H54 (cell line): ENCODE measurements at places on chromosomes 7 and 10.
A peak's percentile ranks its signal among the peaks of the same experiment; 100 is the strongest.

DNA sequence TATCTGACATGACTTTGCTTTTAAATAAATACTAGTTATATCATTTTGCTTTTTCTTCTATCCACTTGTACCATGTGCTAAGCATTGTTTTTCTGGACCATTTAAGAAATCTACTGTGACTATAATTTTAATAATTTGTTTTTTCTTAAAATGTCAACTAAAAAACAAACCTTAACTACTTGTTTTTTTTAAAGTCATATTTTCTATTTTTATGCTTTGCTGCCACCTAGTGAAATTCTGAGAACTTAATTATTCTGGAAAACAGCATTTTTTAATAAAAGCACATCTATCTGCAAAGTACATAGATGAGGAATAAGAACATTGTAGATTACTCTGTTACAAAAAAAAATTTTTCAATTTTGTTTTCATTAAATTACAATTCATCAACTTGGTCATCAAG lies 47.4 kb downstream of the ORC5 start:
- no peak for DNase-seq

DNA sequence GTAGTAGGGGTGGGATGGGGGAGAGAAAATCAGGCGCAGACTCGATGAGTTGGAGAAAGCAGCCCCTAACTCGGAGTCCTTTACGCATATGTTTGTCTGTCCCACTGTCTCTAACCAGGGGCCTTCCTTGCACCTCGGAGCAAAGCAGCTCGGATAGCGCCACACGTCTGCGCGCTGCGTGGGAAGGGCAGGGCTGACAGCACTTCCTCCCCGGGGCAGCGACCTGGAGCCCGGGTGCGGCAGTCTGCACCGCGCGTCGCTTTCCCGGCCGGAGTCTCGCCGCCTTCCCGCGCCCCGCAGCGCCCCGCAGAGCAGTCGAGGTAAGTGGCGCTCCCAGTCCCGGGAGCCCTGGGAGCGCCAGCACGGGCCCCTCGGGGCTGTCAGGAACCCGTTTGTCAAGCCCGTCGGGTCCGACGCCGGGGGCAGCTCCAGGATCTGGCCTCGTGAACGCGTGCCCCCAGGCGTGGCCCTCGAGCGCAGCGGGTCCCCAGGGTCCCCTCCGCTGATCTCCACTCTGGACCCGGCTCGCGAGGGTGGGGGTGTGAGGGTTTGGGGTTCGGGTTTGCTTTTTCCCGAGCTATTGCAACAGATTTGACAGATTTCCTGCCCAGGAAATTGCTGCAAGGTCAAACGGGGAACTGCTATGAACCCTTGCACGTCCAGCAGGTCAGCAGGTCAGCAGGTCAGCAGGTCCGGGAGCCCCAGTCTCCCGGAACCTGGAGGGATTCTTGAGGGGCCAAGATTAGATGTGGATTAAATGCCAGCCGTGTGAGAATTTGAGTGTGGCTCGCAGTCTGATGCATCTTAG lies 597 bp downstream of the APBB1IP start:
- DNase-seq = no peak

- DNase-seq = peak; percentile 18
Measured at GRCh38 chr7:32206987-32207386, 136.8 kb upstream of the PDE1C start.

DNA sequence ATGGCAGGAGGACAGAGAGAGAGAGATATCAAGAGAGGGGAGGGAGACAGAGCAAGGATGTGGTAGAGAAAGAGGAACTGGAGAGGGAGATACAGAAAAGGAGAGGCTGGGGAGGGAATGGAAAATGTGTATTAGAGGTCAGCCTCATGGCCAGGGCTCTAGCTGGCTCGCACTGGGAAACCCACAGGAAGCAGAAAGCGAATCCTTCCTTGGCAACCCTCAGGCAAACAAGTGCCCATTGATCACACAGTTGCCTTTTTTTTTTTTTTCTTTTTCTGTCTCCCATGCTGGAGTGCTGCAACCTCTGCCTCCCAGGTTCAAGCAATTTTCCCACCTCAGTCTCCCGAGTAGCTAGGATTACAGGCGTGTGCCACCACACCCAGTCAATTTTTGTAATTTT lies 391.2 kb downstream of the TYW1 start:
- no peak for DNase-seq

GRCh38 chr7:112452102-112452888 lies 2.0 kb downstream of the IFRD1 start:
- no peak for DNase-seq

GRCh38 chr10:131207584-131208532 lies 103.7 kb downstream of the TCERG1L start:
- DNase-seq = no peak

- no peak for DNase-seq
Measured at GRCh38 chr10:34286136-34286739, 528.9 kb downstream of the PARD3 start.

DNA sequence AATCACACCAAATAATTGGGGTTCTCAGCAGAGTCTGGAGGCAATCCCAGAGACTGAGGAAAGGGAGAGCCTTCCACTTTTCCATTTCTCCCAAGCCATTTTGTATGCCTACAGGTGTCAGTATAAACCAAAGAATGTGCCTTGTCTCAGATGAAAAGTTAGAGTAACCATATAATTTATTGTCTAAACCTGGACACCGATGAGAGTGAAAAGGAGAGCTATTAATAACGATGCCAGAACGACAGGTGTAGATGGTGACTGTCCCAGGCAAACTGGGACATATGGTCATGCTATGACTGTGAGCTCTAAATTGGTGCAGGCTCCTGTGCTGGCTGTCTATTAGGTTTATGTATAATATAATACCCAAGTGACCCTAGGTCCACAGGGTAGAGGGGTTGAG lies 219.6 kb downstream of the ARHGAP12 start:
- no peak for DNase-seq

DNA sequence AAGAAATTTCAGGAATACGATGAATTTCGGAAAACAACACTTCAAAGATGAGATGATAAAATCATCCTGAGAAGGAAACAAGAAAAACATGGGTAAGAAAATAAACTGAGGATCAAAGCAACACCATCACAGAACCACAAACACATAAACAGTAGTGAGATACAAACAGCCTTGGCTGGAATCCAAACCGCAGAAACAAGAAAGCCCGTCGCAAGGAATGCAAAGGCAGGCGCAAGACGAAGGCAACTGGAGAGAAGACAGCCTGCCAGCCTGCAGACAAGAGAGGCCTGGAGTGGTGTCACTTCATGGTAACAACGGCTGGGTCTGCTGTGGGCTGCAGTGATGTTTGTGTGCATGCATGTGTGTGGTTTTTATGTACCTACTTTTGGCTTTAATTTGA lies 61.8 kb upstream of the DRGX start:
- no peak for DNase-seq

DNA sequence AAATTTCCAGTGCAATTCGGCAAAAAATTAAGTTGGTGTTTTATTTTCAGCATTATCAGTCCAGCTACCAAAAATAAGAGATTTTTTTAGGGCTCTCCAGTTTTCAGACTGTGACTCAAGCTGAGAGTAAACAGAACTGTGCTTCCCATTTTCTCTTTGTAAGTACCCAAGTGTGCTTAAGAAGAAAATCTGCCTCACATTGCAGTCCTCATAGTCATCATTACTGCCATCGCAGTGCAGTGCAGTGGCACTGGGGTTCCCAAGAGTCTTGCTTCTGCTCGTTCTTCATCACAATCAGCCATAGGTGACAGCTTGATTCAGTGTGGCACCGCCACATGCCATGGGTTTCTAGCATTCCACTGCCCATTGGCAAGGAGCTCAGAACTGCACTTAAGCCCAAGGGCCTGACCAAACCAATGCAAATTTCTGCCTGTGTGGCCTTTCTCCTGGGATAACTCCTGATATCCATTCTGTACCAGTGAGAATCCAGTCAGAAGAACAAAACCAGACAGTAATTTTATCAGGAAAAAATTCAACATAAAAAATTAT lies 25.6 kb upstream of the ERCC6 start:
- no peak for DNase-seq

DNA sequence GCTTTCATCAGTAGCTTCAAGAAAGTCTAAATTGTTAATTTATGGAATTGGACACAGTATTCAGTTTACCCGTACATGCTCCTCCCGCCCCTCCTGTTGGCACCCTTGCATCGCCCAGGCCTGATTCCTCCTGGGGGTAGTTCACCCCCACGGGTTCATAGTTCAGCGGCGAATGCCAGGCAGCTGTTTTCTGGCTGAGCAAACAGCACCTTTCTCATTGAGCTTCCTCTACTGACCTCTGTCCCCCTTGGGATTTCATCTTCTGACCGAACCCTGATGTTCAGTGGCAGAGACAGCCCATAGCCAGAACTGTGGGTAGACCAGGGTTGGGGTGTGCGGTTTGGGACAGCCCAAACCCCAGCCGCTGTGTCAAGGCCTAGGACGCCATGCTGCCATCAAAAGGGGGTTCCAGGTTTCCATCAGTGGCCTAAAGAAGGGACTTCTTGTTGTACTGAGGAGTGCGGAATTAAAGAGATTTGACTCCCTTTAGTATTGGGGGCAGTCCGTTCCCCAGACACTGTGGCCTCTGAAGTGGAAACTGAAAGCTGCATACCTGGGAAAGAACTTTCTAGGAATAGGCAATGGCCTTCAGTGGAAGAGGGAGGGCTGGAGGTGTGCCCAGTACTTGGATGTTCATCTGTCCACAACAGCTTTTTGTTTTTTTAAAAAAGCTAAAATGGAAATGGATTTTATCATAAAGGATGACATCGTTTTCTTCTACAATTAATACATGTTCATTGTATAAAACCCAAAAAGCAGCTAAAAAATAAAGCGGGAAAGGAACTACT lies 19.0 kb downstream of the MDH2 start:
- DNase-seq = no peak

- DNase-seq = no peak
Measured at GRCh38 chr10:27390681-27391080, 113.4 kb upstream of the RAB18 start.

DNA sequence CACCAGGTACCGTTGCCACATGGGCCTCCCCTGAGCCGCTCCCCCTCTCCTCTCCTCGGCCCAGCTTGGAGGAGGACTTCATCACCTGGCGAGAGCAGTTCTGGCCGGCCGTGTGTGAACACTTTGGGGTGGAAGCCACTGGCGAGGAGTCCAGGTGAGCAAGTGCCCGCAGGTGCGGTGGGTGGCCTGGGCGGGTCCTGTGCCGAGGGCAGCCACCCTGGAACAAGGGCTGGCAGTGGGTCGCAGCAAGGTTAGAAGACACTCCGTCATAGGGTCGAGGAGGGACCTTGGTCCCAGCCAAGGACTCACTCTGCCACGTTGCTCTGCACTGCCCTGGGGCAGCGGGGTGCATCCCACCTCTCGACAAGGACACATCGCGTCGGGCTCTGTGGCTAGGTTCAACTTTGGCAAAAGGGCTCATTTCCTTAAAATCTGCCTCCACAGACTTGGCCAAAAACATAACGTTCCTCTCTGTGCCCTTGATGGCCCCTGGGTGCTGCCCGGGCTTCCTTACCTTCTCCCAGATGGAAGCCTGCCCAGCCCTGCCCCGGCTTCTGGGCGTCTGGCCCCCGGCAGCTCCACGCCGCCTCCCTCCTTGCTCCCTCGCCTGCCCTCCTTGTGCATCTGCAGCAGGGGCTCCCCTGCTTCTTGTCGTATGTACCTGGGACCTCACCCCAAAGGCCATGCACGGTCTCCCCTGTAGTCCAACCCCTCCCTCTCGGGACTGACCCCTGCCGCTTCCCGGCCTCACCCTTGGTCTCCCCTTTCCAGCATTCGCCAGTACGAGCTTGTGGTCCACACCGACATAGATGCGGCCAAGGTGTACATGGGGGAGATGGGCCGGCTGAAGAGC lies 12.7 kb downstream of the TMEM120A start:
- DNase-seq = no peak

DNA sequence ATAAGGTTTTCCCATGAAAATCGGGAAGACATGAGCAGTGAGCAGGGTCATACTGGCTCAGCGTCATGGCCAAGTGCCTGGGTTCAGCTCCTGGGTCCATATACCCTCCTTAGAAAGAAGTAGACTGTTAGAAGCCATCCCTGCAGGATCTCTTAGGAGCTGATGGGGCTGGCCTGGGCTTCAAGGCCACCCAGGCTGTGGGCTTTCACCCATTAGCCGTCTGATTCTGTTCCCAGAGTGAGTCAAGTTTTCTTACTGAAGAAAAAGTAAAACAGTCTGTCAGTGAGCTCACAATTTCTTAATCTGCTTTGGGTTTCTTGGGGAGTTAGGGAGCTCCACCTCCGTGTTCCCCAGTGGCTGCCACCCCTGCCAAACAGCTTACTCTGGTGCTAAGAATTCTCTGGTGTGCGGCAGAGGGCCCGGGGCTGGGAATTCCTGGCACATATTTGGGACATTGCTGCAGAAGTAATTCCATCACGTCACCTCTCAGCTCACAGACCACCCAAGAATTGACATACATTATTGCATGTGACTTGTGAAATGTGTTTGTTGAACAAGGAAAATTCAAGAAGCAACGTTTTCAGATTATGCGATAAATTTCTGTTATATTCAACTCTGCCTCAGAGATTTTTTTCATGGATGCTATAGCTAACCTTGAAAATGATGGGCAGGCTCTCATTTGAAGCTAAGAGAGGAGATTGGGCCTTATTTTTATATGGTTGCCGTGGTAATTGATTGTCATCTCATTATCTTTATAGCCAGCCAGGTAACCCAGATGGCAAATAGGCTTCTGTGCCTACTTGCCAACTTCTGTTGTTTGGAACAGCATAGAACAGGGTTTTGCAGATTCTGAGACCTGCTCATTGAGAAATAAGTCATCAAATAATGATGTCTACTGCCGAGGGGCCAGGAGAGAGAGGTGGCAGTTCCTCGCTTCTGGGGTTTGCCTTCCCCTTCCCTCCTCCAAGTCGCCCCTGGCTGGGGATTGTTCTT lies 166.4 kb downstream of the CHN2 start:
- no peak for DNase-seq

GRCh38 chr7:22185559-22185958 lies 171.4 kb downstream of the RAPGEF5 start:
- DNase-seq = no peak

GRCh38 chr7:55520426-55521140 lies 51.7 kb downstream of the VOPP1 start:
- DNase-seq = no peak

- no peak for DNase-seq
Measured at GRCh38 chr7:70778585-70778984, 353.4 kb upstream of the GALNT17 start.

- DNase-seq = no peak
Measured at GRCh38 chr10:107059068-107059804, 105.3 kb downstream of the SORCS1 start.

GRCh38 chr10:88028654-88029053 lies 165.2 kb downstream of the PTEN start:
- no peak for DNase-seq

GRCh38 chr10:1168763-1169162 lies 112.6 kb downstream of the WDR37 start:
- DNase-seq = no peak

GRCh38 chr10:62426600-62426999 lies 52.4 kb downstream of the ZNF365 start:
- DNase-seq = no peak
